LHCN-M2 (cell line): ENCODE measurements at places on chromosomes 16 and 17. TPM values are rescaled to one million over a fixed set of nuclear protein-coding genes. Genes with fewer than 3 reads are reported as not detected.

MYH2 gene
- 0.06 and 0.11 TPM in 2 replicates for total RNA-seq

GRCh38 chr17:9598661-9599060 is 22.2 kb downstream of the CFAP52 start:
- DNase-seq: no peak

DNA sequence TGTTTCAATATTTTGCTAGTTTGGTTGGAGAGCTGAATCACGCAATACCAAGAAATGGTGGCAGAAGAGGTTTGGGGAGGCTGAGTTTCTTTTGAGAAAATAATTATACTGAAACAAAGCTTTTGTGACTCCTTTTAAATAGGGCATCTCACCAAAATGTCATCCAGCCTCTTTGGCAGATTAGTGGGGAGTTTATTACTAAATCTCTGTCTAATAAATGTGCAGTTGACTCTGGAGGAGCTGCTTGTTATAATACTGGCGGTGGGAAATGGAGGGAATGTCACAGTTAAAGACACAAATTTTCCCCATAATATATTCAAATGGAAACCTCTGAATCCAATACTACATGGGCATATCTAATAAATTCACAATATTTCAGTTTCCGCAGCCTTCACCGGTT is 44.7 kb downstream of the SNX11 start:
- no peak for DNase-seq

DNA sequence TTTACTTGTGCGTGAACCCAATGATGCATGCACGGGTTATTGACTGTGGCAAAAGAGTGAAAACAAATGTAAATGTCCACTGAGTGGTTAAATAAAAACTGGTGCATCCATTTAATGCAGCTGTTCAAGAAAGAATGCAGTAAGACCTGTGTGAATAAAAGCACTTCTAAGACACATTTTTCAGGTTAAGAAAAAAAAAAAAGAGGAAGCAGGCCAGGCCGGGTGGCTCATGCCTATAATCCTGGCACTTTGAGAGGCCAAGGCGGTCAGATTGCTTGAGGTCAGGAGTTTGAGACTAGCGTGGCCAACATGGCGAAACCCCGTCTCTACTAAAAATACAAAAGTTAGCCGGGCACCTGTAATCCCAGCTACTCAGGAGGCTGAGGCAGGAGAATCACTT is 11.8 kb downstream of the CNGB1 start:
- DNase-seq: no peak

DNA sequence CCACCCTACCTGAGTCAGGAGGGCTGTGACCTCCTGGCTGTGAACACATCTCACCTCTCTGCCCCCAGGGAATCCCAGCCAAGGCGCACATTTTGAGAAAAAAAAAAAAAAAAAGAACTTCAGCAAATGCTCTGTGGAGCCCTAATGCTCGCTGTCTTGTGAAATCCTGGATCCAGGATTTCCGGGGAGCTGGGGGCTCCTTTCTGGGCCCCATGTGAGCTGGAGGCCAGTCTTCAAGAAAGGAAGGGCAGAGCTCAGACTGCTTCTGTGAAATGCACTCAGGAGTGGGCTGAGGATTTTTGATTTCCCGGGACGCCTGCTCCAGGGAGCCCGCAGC is 36.0 kb upstream of the EMP2 start:
- DNase-seq: no peak

GAST gene
- total RNA-seq: not detected in 2 replicates
